ENCODE measurements at places on chromosomes 2 and 18.

DNA sequence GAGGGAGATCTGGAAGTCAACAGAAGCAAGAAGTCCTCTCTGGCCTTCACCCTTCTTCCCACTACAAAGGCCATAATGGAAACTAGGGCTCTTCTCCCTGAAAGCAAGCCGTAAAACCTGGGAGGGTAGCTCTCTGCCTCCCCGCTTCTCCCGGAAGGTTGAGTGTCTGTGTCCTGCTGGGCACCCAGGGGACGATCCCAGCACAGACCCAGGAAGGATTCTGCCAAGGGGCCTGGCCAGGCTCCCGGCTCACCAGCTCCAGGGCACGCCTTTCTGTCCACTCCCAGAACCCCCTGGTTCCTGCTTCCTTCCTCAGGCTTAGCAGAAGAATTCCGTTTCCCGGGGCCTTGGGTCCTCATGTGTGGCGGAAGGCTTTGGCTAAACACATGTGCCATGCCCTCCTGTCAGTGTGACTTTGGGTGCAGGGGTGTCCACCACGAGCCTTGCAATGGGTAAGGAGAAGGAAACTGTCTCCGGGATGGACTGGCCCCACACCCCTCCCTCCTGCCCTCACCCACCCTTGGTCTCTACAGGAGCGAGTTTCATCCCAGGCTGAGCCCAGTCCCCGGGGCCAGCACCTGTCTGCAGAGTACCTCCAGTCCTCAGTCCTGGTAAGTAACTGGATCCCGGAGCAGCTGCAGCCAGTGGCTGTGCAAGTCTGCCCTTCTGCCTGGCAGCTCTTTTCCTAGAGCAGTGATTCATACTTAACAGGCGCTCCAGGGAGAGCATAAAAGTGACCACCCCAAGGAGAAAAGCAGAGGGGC is 135.8 kb downstream of the TPO start:
- no peak for DNase-seq

DNA sequence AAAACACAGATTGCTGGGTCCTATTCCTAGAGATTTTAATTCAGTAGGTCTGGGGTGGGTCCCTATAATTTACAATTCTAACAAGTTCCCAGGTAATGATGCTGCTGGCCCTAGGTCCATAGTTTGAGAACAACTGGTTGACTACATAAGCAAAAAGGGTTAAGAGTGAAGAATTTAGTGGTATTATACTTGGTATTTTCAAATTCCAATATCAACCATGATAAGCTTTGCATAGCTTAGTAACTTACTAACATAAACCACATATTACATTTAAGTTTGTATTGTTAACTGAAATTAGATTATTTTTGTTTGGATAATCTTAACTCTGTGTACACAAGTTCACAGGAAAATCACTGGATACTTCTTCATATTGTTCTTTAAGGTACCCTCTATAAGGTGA is 862.9 kb upstream of the ACVR2A start:
- DNase-seq, result no peak

DNA sequence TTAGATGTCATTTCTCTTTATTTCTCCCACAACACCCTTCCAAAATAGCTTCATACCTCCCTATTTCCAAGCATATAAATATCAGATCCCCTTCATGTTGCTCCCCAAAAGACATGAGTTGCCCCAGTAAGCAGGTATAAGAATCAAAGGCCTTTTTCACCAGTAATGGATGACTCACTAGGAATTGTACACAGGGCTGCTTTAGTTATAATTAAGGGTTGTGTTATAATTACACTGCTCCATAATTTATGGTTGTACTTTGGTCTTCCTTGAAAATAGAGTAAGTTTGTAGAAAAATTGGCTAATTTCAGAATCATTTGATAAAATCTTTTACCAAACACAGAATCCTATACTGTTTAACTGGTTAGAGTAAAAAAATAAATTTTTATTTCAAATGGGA is 8.8 kb upstream of the AQP4 start:
- DNase-seq, result no peak

GRCh38 chr2:98463551-98463971 is 18.9 kb downstream of the INPP4A start:
- DNase-seq, result no peak

DNA sequence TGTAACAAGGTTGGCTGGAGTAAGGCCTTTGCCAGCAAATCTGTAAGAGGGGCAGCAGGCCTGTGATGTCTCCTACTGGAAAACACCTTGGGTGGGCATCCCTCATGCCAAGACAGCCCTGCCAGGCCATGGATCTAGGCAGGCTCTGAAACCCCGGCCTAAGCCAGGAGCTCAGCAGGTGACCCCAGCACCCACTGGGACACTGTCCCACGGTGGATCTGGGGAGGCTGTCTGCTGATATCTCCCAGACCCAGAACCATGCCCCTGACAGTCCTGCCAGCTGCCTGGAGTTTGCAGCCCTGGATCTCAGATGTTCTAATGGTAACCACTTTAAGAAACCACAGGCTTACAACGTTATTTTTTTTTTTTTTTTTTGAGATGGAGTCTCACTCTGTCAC is 117.7 kb downstream of the ZNF516 start:
- no peak for DNase-seq

GRCh38 chr18:53991202-53991601 is 233.3 kb downstream of the MBD2 start:
- DNase-seq, result no peak

DNA sequence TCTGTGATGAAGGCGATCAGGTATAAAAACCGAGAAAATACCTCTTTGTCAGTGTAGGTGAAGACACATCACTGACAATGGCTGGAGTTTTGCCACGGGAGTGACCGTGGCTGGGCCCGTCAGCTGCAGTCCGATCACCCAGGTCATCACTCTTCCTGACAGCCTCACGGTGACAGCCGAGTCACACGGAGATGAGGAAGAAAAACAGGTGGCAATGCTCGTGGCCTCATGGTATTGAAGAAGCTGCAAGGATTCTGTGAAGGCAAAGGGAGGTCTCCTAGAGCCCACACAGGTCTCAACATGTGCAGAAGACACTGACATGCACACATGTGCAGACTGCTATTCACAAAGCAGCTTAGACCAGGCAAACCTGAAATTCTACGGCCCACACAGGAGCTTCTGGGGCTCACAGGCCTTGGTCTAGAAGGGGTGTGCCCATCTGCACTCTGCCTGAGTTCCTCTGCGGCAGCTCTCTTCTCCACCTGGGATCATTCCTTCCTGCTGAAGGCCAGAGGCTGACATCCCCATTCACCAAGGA is 7.4 kb downstream of the COPS9 start:
- no peak for DNase-seq

DNA sequence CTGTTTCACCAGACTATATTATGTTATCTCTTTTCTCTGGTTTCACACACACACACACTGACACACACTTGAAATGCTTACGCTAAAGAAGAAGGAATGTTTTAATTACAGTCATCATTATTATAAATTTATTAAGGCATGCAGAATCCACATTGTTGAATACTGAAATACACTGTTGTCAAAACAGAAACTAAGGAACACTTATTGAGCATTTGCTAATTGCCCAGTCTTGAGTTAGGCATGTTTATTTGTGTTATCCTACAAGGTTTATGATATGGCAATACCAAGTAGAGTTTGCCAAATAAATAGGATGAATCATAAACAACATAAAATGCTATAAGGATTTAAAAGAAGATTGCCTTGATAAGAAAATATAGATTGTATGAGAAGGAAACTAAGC is 917.0 kb upstream of the PIK3C3 start:
- DNase-seq, result no peak

DNA sequence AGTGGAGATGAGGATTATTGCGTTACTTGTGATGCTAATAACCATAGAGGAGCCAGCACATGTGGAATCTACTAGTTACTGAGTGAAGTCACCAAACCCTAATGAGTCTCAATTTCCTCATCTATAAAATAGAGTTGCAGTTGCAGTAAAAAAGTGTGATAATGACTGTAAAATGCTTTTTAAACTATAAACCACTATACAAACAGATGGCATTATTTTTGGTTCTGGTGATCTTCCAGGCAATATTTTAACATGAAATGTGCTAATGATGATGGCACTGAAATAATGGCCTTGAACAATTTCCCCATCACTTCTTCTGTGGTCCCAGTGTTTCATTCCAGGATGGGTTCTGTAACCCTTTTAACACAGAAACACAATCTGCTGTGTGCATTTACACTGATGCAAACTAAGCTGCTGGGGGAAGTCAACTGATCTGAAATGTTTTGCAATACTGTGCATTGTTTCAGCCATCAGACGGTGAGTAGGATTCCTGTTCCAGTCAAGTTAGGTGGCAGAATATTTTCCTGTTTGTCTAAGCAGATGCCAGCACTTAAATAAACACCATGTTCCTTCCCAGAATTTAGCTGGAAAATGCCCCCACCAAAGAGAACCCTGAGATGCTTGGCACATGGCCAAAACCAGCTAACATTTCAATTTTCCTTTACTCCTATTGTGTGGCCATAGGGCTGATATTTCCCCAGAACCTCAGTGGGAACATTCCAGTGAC is 52.6 kb downstream of the TACR1 start:
- DNase-seq, result no peak

DNA sequence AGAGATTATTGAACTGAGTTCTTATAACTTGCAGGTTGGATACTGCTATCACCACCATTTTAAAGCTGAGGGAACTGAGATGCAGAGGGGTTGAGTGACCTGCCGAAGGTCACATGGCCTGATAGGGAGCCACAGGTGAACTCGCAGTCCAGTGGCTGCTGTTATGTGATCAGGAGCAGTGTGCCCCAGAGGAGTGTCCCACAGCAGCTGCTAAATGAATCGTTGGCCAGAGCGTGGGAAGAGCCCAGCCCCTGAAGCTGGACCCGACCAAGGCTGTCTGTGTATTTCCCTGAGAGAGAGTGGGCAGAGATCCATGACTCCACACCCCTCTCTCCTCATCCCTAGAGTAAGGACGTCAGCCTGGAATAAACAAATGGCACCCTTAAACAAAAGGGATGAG is 26.7 kb upstream of the PRLH start:
- no peak for DNase-seq

- DNase-seq, result no peak
Observed at GRCh38 chr2:7539760-7540159, 622.5 kb downstream of the RNF144A start.

- no peak for DNase-seq
Observed at GRCh38 chr2:19246496-19246895, 111.9 kb downstream of the OSR1 start.

DNA sequence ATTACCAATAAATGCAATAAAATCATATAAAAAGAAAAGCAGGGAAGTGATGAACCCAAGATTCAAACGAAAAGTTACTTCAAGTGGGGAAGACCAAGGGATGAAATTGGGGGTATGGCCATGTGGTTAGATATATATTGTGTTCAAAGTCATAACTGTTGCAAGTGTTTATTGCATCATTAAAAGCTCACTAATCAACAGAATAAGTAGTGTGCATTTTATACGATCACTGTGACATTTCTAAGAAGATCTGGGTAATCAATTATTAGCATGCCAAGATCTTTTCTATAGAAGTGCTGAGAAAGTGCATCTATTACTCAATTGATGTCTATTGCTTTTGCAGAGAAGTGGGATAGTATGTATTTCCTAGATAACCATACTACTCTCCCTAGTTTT is 52.9 kb downstream of the VSNL1 start:
- no peak for DNase-seq

DNA sequence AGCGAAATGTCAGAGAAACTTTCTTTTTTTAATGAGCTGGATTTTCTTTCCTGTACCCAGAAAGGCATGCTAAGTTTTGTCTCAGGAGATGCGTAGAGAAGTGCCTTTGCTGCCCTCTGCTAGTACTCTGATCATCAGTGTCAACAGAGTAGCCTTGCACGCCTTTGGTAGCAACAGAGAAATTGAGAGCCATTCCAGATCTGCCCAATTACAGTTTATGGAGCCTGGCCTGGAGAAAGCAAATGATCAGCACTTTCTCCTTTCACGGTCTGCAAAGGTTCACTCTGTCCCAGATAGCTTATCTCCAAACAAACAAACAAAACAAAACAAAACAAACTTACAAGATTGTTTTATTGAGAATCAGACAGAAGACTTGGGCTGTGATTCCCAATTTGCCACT is 792.8 kb upstream of the PIK3C3 start:
- no peak for DNase-seq

- DNase-seq, result no peak
Observed at GRCh38 chr2:229330952-229331351, 59.9 kb upstream of the PID1 start.

DNA sequence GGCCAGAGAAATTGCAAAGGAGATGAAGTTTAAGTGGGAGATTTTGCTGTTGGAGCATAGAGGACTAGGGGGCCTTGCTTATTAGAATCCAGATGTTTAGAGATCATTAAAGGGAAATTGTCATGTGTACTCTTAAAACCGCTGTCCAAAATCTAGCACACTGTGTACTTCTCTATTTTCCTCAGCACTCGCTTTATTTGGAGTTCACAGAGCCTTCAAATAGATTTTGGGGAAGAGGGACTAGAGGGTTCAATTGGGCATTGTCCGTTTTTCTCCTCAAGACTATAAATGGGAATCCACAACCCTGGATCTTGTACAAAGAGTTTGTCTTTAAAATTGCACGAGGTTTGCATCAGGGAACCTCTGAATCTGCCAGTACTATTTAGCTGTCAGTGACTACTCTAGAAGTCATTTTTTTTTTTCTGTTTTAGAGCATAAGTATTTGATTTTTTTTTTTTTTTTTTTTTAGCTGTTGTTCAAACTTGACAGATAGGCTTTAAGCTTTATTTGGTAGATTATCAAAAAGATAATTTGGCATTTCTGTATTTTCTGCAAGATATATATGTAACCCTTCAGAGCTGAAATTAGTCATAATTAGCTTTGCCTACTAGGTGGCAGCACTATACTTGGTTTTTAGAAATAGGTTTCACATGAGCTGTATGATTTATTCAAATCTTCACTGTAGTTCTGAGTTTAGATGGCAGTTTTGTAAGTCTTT is 14.2 kb downstream of the PMS1 start:
- DNase-seq, result no peak

- no peak for DNase-seq
Observed at GRCh38 chr2:101745711-101746694, 48.5 kb downstream of the MAP4K4 start.

DNA sequence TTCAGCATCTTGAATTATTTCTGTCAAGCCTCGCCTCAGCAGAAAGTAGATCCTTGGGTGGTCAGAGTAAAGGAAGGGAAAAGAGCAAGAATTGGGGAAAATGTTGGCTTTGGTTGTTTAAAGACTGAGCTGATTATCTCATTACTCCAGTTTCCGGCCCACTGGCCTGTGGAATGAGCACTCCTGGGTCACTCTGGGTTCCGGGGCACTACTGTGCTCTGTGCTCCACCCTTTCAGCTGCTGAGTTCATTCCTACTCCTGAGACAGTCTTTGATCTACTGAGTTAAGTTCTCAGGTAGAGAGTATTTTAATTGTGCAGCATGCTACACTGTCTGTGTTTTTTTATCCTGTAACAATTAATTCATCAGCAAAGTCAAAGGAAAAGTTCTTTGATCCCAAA is 427.7 kb downstream of the CDH2 start:
- no peak for DNase-seq

DNA sequence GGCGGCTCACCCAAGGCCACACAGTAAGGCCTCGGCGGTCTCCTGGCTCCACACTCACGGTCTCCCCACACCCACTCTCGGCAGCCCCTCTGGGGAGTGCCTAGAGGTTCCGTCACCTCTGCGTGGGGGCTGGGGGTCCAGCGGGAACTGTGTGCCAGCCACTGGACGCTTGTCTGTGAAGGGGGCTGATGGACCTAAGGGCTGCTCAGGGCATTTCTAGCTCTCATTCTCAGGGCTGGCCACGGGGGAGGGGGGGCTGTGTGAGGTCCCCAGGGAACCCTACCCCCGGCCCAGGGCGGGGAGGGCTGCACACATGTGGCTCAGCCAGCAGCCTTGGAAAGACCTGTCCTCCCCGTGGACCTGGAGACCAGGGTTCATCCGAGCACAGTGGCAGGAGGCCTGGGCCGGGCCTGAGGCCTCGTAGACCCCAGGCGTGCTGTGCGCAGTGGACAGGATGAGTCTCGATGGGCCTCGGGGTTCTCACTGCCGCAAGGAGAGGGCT is 27.1 kb upstream of the ODC1 start:
- DNase-seq, result no peak

All from T follicular helper cell (primary cell).